EL (cell line): ENCODE measurements at places on chromosomes 7 and 10.

- DNase-seq = no peak
Observed at GRCh38 chr7:138649506-138649905, 51.7 kb downstream of the SVOPL start.

- DNase-seq = no peak
Observed at GRCh38 chr10:78185693-78186055, 152.0 kb downstream of the RPS24 start.

GRCh38 chr10:43598446-43598845 lies 7.8 kb upstream of the ZNF485 start:
- DNase-seq = peak; percentile 24

DNA sequence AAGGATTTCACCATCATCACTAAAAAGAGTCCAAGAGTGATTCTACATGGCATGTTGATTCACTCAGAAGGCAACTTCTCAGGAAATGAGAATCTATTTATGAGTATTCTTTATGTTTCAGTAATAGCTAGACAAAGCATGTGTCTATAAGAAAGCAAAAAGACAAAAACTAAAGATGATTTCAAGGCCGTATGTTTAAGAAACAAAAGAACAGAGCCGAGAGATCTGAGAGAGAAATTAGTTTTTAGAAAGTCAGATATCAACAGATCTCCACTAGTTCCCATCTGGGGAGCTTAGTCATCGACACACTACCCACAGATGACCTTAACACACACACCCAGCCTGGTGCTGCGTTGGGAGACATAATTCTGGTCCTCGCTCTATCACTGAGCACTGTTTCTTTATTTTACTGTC lies 21.0 kb downstream of the PIP4K2A start:
- DNase-seq = peak; percentile 75

GRCh38 chr7:76296743-76297740 lies 5.4 kb upstream of the HSPB1 start:
- peak; percentile 68 for DNase-seq

- DNase-seq = no peak
Observed at GRCh38 chr10:131218811-131219583, 92.5 kb downstream of the TCERG1L start.

GRCh38 chr7:111639934-111640333 lies 77.6 kb upstream of the IMMP2L start:
- peak; percentile 24 for DNase-seq
